Skin of body (tissue), 3 donors: ENCODE measurements at places on chromosomes 1 and 21.

GRCh38 chr1:55010887-55011217 is 12.1 kb downstream of the BSND start:
- no peak for DNase-seq

- DNase-seq: no peak
Observed at GRCh38 chr1:36740446-36740845, 257.7 kb upstream of the CSF3R start.

- no peak for DNase-seq
Observed at GRCh38 chr1:110675060-110675791, 486 bp upstream of the KCNA3 start.

GRCh38 chr1:36944883-36945282 is 89.4 kb downstream of the GRIK3 start:
- DNase-seq: no peak

DNA sequence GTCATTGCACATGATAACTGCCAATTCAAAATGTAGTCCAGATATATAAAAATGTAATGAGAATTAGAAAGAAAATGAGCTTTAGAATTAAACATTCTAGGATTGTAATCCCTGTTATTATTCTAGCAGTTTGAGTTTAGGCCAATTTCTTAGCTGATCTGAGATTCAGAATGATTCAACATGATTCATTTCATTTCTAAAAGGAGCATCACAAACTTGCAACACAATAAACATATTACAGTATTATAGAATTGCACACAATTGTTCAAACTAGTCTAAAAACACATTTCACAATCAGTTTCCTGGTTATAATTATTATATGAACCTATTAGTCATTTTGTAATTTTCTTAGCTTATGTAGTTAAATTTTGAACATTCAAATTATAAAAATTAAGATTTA is 43.3 kb upstream of the TSHB start:
- DNase-seq: no peak

DNA sequence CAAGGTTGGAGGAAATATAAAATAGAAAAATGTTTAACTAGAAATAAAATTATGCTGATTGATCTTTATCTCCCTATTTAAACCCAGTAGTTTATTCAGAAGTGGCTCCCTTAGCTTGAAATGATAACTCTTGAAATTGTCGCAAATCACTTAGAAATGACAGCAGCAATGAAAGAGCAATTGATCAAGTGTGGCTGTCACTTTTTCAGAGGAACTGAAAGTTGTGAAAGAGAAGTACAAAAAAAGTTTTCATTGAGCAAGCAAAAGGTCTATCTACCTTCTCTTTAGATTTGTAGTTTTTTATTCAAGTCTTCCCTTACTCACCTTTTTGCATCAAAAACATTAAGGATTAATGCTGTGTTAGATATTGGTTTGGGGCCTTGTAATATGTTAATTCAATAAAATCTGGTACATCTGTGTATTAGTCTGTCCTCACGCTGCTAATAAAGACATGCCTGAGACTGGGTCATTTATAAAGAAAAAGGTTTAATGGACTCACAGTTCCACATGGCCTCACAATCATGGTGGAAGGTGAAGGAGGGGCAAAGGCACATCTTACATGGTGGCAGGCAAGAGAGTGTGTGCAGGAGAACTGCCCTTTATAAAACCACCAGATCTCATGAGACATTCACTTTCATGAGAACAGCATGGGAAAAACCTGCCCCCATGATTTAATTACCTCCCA is 48.3 kb downstream of the LRRC8C start:
- DNase-seq: no peak

GRCh38 chr1:12136916-12137610 is 29.7 kb upstream of the TNFRSF1B start:
- DNase-seq: no peak

DNA sequence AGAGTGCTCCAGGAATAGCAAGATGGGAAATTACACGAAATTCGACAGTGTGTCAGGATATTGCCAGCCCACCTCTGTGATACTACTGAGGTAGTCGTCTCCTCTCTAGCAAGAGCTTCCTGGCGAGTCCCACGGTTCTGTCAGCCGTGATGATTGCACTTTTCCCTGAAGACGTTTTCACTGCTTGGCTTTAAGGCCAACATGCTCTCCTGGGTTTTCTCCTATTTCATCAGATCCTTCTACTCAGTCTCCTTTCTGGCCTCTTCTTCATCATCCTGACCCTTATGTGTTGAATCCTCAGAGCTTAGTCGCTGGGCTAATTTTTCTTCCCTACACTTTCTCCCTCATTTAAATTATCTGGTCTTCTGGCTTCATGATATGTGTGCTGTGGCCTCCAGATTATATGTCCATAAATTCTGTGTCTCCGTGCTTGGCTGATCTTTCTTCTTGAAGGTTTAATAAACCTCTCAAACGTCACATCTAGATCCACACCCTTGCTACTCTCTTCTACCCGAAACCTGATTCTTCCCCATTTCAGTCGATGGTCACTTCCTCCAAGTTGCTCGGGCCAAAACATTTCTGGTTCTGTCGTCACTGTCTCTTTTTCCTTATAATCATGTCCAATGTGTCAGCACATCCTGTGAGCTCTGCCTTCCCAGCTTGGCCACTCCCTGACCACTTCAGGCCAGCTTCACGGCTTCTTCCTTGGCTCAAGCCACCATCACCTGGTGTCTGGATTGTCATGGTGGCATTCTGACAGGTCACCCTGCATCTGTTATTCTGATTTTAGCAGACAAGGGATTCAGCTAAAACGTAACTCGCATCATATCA is 12.2 kb downstream of the OR2B11 start:
- DNase-seq: no peak

DNA sequence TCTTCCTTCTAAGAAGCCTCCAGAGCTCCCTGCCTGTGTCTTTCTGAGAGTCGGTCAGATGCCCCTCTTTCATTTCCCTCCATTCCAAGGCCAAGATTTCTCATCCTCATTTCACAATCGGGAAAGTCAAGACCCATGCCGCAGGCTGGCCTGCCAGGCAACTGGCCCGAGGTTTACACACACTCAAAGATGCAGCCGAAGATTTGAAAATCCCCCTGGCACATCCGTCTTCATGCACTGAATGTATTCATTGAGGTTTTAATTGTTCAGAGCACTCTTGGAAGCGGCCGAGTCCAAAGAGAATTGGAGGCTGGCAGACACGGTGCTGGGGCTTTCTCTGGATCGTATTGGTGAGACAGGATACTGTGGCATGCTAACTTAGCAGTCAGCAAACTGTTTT is 29.1 kb upstream of the SRP9 start:
- no peak for DNase-seq
